ENCODE measurements at places on chromosomes 4 and X.

DNA sequence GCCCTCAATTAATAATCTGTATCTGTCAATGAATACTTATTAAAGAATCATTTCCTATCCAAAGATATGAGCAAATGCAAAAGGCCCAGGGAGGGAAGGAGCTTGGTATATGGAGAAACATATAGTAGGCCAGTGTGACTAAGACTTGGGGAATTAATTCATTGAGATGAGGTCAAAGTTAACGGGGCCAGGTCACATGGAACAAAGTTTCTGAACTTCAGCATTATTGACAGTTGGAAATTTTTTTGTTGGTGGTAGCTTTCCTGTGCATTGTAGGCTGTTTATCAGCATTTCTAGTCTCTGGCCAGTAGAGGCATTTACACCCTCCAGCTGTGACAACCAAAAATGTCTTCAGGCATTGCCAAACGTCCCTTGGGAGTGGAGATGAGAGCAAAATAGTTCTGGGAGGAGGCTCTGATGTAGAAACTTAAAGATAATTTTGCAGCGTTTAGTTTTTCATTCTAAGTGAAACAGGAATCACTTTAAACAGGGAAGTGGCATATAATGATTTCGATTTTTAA is 202.0 kb downstream of the SLC4A4 start:
- no peak for DNase-seq

- DNase-seq, result no peak
These were observed 19.5 kb upstream of the ANXA3 start for GRCh38 chr4:78532046-78532445.

DNA sequence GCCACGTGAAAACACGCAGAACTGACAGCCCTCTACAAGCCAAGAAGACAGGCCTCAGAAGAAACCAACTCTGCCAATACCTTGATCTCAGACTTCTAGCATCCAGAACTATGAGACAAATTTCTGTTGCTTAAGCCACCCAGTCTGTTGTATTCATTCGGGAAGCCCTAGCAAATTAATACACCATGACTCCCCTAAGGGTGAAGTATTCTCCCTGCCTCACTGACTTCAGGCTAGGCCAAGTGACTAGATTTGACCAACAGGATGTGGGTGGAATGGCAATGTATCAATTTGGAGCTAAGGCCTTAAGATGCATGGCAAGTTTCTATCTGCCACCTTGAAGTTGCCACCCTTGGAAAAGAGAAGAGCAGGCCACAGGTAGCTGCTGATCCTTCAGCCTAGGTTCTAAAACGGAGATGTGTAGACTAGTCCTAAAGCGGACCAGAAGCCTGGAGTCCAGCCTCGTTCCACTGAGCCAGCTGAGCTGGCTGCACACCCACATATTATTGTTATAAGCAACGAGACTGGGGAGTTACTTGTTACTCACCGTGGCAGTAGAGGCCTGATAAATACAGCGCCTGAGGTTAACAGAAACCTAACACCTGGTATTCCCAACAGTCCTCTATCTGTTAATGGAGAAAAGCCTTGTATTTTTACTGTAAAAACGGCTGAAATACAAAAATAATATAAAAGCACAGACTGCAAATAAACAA is 16.4 kb downstream of the SCARB2 start:
- DNase-seq, result no peak

DNA sequence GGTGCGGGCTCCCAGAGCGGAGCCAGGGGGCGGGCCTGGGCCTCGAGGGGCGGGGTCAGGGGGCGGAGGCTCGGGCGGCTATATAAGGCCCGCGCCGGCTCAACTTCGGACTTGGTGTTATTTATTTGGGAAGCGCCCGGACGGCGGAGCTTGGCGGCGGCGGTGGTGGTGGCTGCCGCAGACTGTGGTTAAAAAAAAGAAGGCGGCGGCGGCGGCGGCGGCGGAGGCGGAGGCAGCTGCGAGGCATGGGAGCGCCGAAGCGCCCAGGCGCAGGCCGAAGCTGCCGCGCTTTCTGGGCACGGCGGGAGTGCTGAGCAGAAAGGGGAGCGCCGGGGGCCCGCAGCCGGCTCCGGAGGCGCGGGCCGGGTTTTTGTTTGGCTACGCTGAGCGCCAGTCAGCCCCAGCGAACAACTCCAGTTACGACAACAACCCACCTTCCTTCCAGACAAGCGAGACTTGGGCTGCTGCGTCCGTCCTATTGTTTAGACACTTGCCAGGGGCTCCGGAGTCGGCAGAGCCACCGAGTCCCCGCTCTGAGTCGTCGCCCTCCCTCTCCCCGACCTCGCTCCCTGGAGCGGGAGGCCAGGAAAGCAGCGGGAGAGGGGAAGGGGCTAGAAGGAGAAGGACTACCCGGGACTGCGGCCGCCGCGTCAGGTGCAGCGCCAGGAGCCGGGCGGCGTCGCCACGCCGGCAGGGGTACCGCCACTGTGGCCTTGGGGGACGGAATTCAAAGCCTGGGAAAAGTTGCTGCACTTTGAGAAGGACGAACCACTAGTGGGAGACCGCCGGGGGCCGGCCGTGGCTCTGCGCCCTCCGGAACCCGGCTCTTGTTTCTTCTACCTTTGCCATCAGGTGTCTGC is at the start of gene SLIT2:
Gene SLIT2 (plus strand): TSS at position 110 of the 860 bp plus-strand sequence. CDS start 1,911 bp downstream, outside the sequence.
- DNase-seq, result no peak

GRCh38 chr4:101993002-101993841 is 202.7 kb downstream of the BANK1 start:
- DNase-seq, result no peak

DNA sequence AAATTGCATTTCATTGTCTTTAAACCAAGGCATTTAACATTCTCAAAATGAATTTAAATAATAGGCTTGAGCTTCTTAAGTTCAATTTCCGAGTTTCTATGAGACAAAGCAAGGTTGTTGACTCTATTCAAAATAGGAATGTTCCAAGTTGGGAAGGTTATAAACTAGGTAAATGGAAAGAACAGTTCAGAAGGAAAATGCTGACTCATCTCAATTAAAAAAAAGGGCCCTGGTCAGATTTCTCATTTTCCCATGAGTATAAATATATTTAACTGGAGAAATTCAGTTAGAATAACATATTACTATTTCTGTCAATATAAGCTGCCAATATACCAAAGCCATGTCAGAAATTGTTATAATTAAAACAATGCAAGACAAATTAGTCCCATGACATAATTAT is 113.8 kb downstream of the ATP8A1 start:
- no peak for DNase-seq

- no peak for DNase-seq
These were observed 258.1 kb downstream of the GABRG1 start for GRCh38 chr4:45865781-45866180.

- DNase-seq, result no peak
These were observed 271.7 kb downstream of the DCTD start for GRCh38 chr4:182645511-182645910.
